ENCODE measurements at places on chromosomes 1 and 21. TPM values are rescaled to one million over a fixed set of nuclear protein-coding genes. Genes with fewer than 3 reads are reported as not detected.

GRCh38 chr1:2821373-2821955 is 20.0 kb upstream of the TTC34 start:
- no peak overlapping the region for H3K4me3 ChIP-seq
- H3K4me1 ChIP-seq, result no peaks in the 10 kb centered on the region
- no peak for DNase-seq
- H3K27ac ChIP-seq, result no peak overlapping the region
- no peaks in the 10 kb centered on the region for H3K27me3 ChIP-seq

DNA sequence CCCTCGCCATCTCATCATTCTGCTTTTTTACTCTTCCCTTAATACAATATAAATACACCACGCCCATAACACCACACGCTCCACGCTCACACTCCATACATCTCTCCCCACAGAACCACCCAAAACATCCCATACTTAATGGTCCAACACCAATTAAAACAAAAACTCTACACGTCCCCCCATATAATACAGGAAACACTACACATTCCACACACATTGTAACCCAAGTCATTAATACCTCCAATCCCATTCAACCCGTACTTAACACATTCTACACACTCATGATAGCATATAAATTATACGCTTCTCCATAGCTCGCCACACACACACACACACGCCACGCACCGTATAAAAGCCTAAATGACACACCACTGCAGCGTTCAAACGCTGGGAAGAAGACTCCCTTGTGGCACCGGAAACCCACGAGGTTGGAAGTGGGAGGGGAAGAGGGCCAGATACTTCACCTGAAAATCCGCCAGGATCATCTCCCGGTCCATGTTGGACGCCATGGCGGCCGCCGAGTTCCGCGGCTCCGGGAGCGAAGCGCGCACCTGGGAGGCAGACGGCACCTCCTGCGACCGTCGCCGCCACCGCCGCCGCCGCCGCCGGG is 659 bp downstream of the FAF1 start:
- peak; percentile 46 for DNase-seq
- peak overlapping the region; percentile 73 for H3K27ac ChIP-seq
- H3K4me3 ChIP-seq, result peak overlapping the region; percentile 93
- no peaks in the 10 kb centered on the region for H3K36me3 ChIP-seq
- H3K4me1 ChIP-seq, result peaks cover 30% of the 10 kb centered on the region

- H3K4me3 ChIP-seq, result no peak overlapping the region
- peaks cover 9% of the 10 kb centered on the region for H3K36me3 ChIP-seq
- no peak for DNase-seq
- peak overlapping the region; percentile 45 for H3K27ac ChIP-seq
- H3K4me1 ChIP-seq, result peaks cover 30% of the 10 kb centered on the region
Observed at GRCh38 chr1:15786581-15786980, 20.9 kb downstream of the UQCRHL start.

Gene SH2D1B
- not detected for total RNA-seq

Gene KRTAP12-2
- total RNA-seq, result not detected

Gene CFAP74
- total RNA-seq, result not detected

DNA sequence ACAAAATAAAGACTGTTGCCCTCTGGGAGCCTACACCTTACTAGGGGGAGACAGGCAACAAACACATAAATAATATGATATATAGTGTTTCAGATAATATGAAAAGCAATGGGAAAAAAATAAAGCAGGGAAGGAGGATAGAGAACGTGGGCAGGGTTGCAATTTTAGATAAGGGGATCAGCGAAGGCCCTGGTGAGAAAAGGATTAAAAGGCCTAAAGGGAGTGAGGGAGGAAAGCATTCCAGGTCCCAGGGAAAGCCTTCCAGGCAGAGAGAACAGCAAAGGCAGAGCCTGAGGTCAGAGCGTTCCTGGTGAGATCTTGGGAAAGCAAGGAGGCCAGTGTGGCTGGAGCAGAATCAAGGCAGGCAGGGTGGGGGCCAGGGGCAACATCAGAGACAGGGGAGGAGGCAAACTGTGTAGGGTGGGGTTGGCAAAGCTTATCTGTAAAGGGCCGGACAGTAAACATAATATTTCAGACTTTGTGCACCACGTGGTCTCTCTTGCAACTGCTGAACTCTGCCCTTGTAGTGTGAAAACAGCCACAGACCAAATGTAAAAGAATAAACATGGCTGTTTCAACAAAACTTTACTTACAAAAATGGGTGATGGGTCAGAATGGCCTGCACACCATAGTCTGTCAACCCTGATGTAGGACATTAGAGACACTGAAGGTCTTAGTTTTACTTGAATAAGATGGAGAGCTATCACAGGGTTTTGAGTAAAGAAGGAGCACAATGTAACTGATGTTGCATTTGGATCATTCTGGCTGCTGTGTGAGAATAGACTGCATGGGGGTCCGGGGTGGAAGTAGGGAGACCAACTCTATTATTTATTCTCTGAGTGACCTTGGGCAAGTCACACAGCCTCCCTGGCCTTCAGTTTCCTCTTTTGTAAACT is 13.3 kb upstream of the CPT2 start:
- H3K36me3 ChIP-seq, result no peaks in the 10 kb centered on the region
- H3K27me3 ChIP-seq, result no peaks in the 10 kb centered on the region
- H3K4me1 ChIP-seq, result peaks cover 35% of the 10 kb centered on the region

GRCh38 chr1:74508449-74508848 is 4.0 kb downstream of the LRRC53 start:
- no peak for DNase-seq
- no peaks in the 10 kb centered on the region for H3K4me1 ChIP-seq
- H3K27ac ChIP-seq, result no peak overlapping the region
- no peak overlapping the region for H3K4me3 ChIP-seq
- no peaks in the 10 kb centered on the region for H3K36me3 ChIP-seq

Gene VSIG8
- total RNA-seq, result not detected

Measured in HFFc6 (cell line).